ENCODE measurements at places on chromosomes 3 and 15. TPM values are rescaled to one million over a fixed set of nuclear protein-coding genes. Genes with fewer than 3 reads are reported as not detected.

- H3K4me3 ChIP-seq, result no peak overlapping the region
- no peaks in the 10 kb centered on the region for H3K4me1 ChIP-seq
- no peaks in the 10 kb centered on the region for H3K36me3 ChIP-seq
- H3K27me3 ChIP-seq, result no peaks in the 10 kb centered on the region
- H3K27ac ChIP-seq, result no peak overlapping the region
- no peak for DNase-seq
Observed at GRCh38 chr3:179082416-179082815, 10.8 kb upstream of the ZMAT3 start.

GRCh38 chr3:183635431-183636220 is at the start of gene KLHL24:
TSS of gene KLHL24 (plus strand) at chr3:183635623. CDS start at chr3:183650357, 14,734 bp downstream.
- H3K27me3 ChIP-seq, result no peaks in the 10 kb centered on the region
- peak within 1 kb of the TSS; percentile 100 for H3K27ac ChIP-seq
- peak; percentile 91 for DNase-seq
- H3K4me3 ChIP-seq, result peak within 1 kb of the TSS; percentile 97

DNA sequence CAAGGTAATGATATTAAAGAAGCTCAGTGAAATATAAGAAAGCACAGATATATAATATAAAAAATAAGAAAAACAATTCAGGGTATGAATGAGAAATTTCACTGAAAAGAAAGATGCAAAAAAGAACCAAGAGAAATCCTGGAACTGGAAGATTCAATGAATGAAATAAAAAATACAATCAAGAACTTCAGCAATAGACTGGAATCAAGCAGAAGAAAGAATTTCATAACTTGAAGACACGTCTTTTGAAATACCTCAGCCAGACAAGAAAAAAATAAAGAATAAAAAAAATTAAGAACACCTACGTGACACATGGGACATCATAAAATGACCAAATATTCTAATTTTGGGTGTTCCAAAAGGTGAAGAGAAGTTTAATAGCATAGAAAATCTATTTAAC is 104.6 kb upstream of the NEO1 start:
- H3K36me3 ChIP-seq, result no peaks in the 10 kb centered on the region
- H3K27me3 ChIP-seq, result no peaks in the 10 kb centered on the region
- no peak for DNase-seq
- H3K4me3 ChIP-seq, result no peak overlapping the region

DNA sequence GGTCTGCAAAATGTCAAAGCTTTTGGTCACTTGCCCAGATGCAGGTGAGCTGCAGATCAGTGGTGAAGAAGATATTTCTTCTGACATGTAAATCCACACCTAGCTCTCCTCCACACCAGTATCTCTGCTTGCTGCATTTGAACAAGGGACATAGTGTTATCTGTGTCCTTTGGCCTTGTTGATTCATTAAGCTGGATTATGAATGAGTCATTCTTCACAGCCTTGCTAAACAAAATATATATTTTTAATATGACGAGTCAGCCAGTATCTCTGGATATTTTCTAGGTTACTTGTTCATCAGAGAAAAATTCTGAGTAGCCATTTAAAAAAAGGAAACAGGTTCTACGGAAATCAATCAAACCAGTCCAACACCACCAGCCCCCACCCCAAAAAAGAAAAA is 190.6 kb upstream of the ADAMTS9 start:
- H3K4me1 ChIP-seq, result no peaks in the 10 kb centered on the region
- no peak for DNase-seq
- no peak overlapping the region for H3K4me3 ChIP-seq
- H3K27ac ChIP-seq, result no peak overlapping the region
- H3K36me3 ChIP-seq, result no peaks in the 10 kb centered on the region
- no peaks in the 10 kb centered on the region for H3K27me3 ChIP-seq

- no peak overlapping the region for H3K4me3 ChIP-seq
- no peaks in the 10 kb centered on the region for H3K36me3 ChIP-seq
- H3K4me1 ChIP-seq, result peaks cover 9% of the 10 kb centered on the region
- peak overlapping the region; percentile 78 for H3K27ac ChIP-seq
- no peak for DNase-seq
Observed at GRCh38 chr3:64164349-64164748, 60.9 kb downstream of the PRICKLE2 start.

DNA sequence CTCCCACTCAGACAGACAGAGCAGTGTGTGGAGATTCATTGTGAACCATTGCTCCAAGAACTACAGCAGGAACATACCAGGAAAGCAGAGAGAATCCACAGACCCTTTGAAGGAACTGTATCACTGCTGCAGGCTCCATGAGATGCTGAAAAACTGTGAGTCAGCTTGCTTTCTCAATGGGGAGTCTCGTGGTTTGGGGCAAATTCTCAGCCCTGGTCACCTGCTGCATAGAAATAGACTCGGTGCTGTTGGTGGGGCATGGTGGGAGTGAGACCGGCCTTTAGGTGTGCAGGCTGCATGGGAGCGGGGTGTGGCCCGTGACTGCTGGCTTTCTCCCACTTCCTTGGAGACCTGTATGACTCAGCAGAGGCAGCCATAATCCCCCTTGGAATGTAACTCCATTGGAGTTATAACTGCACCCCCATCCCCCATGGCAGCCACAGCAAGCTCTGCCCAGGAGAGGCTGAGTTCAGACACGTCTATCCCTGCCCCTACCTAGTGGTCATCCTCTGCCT is 35.6 kb downstream of the ALCAM start:
- H3K27me3 ChIP-seq, result no peaks in the 10 kb centered on the region
- H3K36me3 ChIP-seq, result no peaks in the 10 kb centered on the region
- no peak overlapping the region for H3K4me3 ChIP-seq

DNA sequence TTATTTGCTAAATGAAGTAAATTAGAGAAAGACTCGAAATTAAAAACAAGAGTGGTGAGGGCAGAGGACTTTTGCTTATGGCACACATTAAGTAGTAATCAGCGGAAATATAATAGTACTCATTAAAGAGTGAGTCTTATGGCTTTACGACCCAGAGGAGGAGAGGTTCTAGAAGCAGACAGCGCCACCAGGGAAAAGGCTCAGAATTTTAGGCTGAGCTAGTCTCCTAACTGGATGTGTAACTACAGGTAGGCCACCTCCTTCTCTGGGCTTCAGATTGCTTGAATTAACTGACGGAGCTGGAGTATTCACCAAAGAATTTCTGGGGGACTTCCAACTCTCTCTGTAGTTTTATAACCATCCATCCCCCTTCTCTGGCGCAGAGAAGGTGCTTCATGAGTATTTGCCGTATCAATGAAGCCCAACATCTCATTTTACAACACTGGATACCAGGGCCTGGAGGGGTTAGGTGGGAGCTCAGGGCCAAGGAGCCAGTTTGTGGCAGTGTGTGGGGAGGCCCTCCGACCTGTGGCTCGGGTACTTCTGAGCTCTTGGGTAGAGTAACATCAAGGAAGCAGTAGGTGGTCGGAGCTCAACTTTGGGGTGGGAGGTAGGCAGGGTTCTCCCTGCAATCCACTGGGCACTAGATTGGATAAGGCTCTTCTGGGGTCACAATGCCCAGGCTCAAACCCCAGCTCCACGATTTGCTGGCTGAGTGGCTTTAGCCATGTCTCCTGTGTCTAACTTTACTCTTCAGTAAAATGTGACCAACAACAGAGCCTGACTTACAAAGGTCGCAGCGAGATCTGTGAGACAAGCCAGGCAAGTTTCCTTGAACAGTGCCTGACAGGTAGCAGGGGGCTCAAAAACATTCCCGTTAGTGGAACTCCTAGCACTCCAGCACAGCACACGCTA is 1.1 kb downstream of the CHCHD4 start:
- peak overlapping the region; percentile 84 for H3K4me3 ChIP-seq
- H3K27ac ChIP-seq, result peak overlapping the region; percentile 95
- peaks cover 23% of the 10 kb centered on the region for H3K4me1 ChIP-seq
- no peaks in the 10 kb centered on the region for H3K36me3 ChIP-seq
- DNase-seq, result no peak

DNA sequence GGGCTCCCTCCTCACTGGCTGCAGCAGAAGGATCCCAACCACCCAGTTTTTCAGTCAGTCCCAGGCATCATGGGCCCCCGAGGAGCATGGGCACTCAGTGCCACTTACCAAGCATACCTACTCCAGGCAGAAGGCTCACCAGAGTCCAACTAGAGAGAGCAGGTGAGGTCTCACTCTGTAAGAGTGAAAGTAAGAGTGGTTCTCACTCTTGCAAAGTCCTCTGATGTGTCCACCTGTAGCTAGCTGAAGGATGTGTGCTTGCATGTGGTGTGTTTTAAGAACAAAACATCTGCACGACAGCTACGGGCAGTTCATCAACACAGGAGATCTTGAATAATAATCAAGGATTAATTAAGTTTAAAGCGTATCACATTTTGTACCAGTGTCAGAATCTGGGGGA is 49.7 kb downstream of the CCK start:
- no peaks in the 10 kb centered on the region for H3K4me1 ChIP-seq
- DNase-seq, result no peak
- H3K36me3 ChIP-seq, result no peaks in the 10 kb centered on the region
- H3K27ac ChIP-seq, result no peak overlapping the region

GRCh38 chr3:172991424-172991996 is 149.5 kb downstream of the SPATA16 start:
- no peak overlapping the region for H3K27ac ChIP-seq
- H3K36me3 ChIP-seq, result no peaks in the 10 kb centered on the region
- H3K27me3 ChIP-seq, result no peaks in the 10 kb centered on the region
- no peak overlapping the region for H3K4me3 ChIP-seq
- no peaks in the 10 kb centered on the region for H3K4me1 ChIP-seq

GRCh38 chr3:106299300-106300098 is 430.7 kb upstream of the CBLB start:
- no peak overlapping the region for H3K27ac ChIP-seq
- no peaks in the 10 kb centered on the region for H3K27me3 ChIP-seq
- no peak overlapping the region for H3K4me3 ChIP-seq
- no peak for DNase-seq
- H3K4me1 ChIP-seq, result no peaks in the 10 kb centered on the region
- no peaks in the 10 kb centered on the region for H3K36me3 ChIP-seq

GRCh38 chr3:15155840-15156360 is 50.1 kb upstream of the CAPN7 start:
- H3K36me3 ChIP-seq, result no peaks in the 10 kb centered on the region
- H3K27me3 ChIP-seq, result no peaks in the 10 kb centered on the region
- no peak for DNase-seq
- no peak overlapping the region for H3K27ac ChIP-seq
- H3K4me3 ChIP-seq, result no peak overlapping the region

- no peaks in the 10 kb centered on the region for H3K4me1 ChIP-seq
- no peak overlapping the region for H3K27ac ChIP-seq
- no peaks in the 10 kb centered on the region for H3K27me3 ChIP-seq
- no peaks in the 10 kb centered on the region for H3K36me3 ChIP-seq
- no peak overlapping the region for H3K4me3 ChIP-seq
Observed at GRCh38 chr3:189339996-189340395, 168.2 kb downstream of the TPRG1 start.

DNA sequence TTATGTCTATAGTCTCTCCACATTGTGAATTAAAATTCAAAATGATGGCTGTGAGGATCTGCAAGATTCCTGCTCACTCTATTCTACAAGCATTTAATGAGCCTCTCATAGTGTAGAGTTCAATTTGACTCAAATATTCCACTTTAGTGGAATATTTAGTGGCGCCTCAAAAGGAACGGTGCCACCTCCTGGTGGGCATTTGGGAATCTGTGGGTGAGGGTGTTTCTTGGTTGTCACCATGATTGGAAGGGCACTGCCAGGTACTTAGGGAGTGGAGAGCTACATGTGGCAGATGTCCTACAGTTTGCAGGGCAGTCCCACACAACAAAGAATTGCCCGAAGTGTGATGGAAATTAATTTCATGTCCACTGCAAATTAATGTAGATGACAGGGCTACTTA is 21.5 kb upstream of the KCNMB3 start:
- no peak overlapping the region for H3K4me3 ChIP-seq
- no peak for DNase-seq
- no peak overlapping the region for H3K27ac ChIP-seq
- H3K27me3 ChIP-seq, result no peaks in the 10 kb centered on the region
- H3K4me1 ChIP-seq, result no peaks in the 10 kb centered on the region

DNA sequence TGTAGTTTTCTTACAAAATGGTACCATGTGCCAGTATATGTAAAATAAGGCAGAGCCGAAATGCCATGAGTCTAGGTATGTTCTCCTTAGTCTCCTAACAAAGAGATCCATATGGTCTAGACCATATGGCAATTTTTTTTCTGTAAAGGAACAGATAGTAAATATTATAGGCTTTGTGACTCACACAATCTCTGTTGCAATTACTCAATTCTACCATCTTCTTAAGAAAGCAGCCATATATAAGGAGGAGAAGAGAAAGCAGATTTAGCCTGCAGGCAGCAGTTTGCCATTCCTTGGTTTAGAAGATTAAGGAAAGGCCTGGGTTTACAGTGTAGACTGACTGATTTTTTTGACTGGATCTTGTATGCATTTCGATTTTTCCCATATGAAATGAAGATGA is 16.3 kb upstream of the BBX start:
- no peak for DNase-seq
- H3K27ac ChIP-seq, result no peak overlapping the region
- H3K27me3 ChIP-seq, result no peaks in the 10 kb centered on the region
- no peaks in the 10 kb centered on the region for H3K4me1 ChIP-seq
- H3K36me3 ChIP-seq, result no peaks in the 10 kb centered on the region

- no peak overlapping the region for H3K27ac ChIP-seq
- H3K27me3 ChIP-seq, result no peaks in the 10 kb centered on the region
- no peaks in the 10 kb centered on the region for H3K4me1 ChIP-seq
Observed at GRCh38 chr3:41290736-41291135, 91.4 kb downstream of the CTNNB1 start.

- H3K27ac ChIP-seq, result no peak overlapping the region
- no peaks in the 10 kb centered on the region for H3K36me3 ChIP-seq
- H3K4me3 ChIP-seq, result no peak overlapping the region
- no peaks in the 10 kb centered on the region for H3K27me3 ChIP-seq
- no peak for DNase-seq
Observed at GRCh38 chr3:139088462-139089324, 44.0 kb upstream of the PRR23C start.

DNA sequence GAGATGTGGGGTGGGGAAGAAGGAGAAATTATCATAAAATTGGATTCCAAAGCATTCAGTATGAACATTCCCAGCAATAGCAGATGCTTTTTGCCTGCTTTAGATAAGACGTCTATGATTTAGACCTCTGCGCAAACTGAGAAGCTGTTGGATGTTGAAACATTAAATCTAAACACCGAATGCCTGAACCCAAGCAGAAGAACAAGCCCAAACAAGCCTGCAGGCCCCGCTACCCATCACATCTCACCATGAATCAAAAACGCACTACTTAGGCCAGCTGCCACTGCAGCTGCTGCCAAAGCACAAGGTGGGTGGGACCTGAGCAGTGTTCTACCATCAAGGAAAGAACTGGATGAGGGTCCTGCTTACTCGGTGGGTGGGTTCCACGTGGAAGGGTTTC is 24.4 kb upstream of the THBS1 start:
- H3K4me3 ChIP-seq, result no peak overlapping the region
- H3K36me3 ChIP-seq, result no peaks in the 10 kb centered on the region
- no peak overlapping the region for H3K27ac ChIP-seq
- DNase-seq, result no peak

- H3K36me3 ChIP-seq, result no peaks in the 10 kb centered on the region
- no peaks in the 10 kb centered on the region for H3K4me1 ChIP-seq
- no peak for DNase-seq
- H3K27me3 ChIP-seq, result no peaks in the 10 kb centered on the region
- no peak overlapping the region for H3K4me3 ChIP-seq
Observed at GRCh38 chr15:85356276-85356675, 24.1 kb upstream of the AKAP13 start.

The LINGO1 gene
- total RNA-seq, result 8.4 TPM

The MKRN2OS gene
- not detected for total RNA-seq

The COL6A5 gene
- total RNA-seq, result not detected

The IL17RE gene
- 10.7 TPM for total RNA-seq

The SLC9C1 gene
- not detected for total RNA-seq

The PLA2G4B gene
- total RNA-seq, result 3.5 TPM

The MNS1 gene
- total RNA-seq, result 4.6 TPM

The C15orf61 gene
- total RNA-seq, result 11.5 TPM

The CADPS gene
- not detected for total RNA-seq

The FAM227B gene
- total RNA-seq, result 15.7 TPM

The ATP13A5 gene
- not detected for total RNA-seq

The CD200 gene
- 26.1 TPM for total RNA-seq
